Spinal cord (tissue), 10 donors: ENCODE measurements at places on chromosomes 3 and 15.
A peak's percentile ranks its signal among the peaks of the same experiment; 100 is the strongest.

DNA sequence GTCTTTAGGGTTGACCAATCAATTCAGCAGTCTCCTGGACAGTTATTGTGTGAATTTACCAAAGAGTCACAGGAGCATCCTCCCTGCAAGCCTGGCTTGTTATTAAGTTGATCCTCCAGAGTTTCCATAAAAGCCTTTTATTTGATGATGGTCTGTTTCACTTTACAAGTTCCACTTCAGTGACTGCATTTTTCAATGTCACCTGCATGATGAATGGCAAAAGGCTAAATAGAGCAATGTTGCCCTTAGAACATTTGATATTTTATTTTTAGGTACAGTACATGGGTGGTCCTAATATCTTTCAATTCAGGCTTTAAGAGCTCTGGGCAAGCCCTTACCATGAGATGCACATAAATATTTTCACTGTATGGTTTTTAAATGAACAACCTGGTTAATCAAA, 22.6 kb downstream of the GUCA1C start:
- no peaks in the 10 kb centered on the region for H3K36me3 ChIP-seq
- no peaks in the 10 kb centered on the region for H3K27me3 ChIP-seq
- no peak overlapping the region for H3K4me3 ChIP-seq
- no peak overlapping the region for H3K27ac ChIP-seq
- no peaks in the 10 kb centered on the region for H3K4me1 ChIP-seq

- H3K36me3 ChIP-seq: no peaks in the 10 kb centered on the region
- H3K4me1 ChIP-seq: peaks cover 26% of the 10 kb centered on the region
Observed at GRCh38 chr3:171458071-171458863, 1.9 kb downstream of the TNIK start.

GRCh38 chr15:41435037-41435786, 18.3 kb downstream of the RTF1 start:
- no peaks in the 10 kb centered on the region for H3K4me1 ChIP-seq
- DNase-seq: no peak
- no peak overlapping the region for H3K27ac ChIP-seq
- H3K4me3 ChIP-seq: no peak overlapping the region
- peaks cover 26% of the 10 kb centered on the region for H3K36me3 ChIP-seq
- H3K27me3 ChIP-seq: no peaks in the 10 kb centered on the region

DNA sequence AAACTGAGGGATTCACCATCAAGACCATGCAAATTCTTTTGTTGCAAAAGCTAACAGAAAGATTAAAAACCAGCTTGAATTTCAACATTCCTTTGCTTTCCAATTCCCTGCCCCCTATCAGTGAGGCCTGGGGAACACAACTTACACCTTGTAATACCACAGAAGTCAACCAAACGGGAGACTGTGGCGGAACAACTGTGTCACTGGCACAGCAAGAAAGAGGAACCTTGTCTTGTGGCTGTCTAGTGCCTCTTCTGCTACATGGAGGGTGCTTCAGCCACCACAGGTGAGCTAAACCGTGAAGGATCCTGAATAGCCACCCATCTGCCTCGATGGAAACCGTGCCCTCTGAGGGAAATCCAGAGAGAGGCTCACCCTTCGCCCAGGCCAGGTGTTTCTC, 11.4 kb downstream of the CCDC12 start:
- no peak for DNase-seq
- H3K4me1 ChIP-seq: peaks cover 24% of the 10 kb centered on the region
- H3K4me3 ChIP-seq: no peak overlapping the region
- peaks cover 17% of the 10 kb centered on the region for H3K36me3 ChIP-seq

DNA sequence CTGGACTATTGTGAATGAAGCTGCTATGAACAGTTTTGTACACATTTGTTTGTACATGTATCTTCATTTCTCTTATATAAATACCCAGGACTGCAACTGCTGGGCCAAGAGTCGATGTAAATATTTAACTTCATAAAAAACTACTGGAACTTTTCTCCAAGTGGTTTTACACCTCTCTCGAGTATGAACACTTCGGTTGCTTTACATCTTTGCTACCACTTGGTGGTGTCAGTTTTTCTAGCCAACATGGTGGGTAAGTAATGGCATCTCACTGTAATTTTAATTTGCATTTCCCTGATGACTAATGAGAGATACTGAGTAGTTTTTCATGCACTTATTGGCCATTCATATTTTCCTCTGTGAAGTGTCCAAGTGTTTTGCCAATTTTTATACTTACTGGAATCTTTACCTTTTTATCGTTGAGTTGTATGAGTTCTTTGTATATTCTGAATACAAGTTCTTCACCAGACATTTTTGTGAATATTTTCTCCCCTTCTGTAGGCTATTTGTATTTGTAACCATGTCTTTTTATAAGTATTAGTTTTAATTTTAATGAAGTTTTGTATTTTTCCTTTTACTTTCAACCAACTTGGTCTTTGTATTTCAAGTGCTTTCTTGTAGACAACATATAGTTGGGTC, 44.4 kb downstream of the PCOLCE2 start:
- no peaks in the 10 kb centered on the region for H3K4me1 ChIP-seq
- no peak overlapping the region for H3K27ac ChIP-seq
- DNase-seq: no peak
- H3K36me3 ChIP-seq: no peaks in the 10 kb centered on the region

DNA sequence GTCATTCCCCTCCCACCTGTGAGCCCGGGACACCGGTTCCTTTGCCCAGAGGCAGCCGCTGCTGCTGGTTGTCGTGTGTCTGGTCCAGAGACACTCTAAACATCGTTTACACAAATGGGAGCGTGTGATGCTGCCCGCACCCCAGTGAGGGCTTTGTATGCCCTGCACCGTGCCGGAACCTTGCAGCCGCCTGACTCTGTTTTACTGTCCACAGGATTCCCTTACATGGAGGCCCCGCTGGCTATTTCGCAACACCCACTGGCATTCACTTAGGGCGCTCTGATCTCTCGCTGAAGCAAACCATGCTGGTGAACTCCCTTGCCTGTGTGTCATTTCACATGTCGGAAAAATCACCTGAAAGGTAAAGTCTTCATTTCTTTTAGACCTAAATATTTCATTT, 100.8 kb upstream of the SLC6A6 start:
- peaks cover 22% of the 10 kb centered on the region for H3K4me1 ChIP-seq
- H3K4me3 ChIP-seq: no peak overlapping the region
- H3K36me3 ChIP-seq: no peaks in the 10 kb centered on the region
- no peak overlapping the region for H3K27ac ChIP-seq
- no peak for DNase-seq

GRCh38 chr3:29582273-29582672, 301.4 kb downstream of the RBMS3 start:
- DNase-seq: no peak
- H3K4me1 ChIP-seq: no peaks in the 10 kb centered on the region
- no peaks in the 10 kb centered on the region for H3K27me3 ChIP-seq
- H3K27ac ChIP-seq: no peak overlapping the region
- H3K4me3 ChIP-seq: no peak overlapping the region

GRCh38 chr15:57382215-57382614, 5.9 kb downstream of the CGNL1 start:
- peaks cover 33% of the 10 kb centered on the region for H3K4me1 ChIP-seq
- H3K36me3 ChIP-seq: no peaks in the 10 kb centered on the region
- peak; percentile 52 for DNase-seq
- no peak overlapping the region for H3K4me3 ChIP-seq
- H3K27me3 ChIP-seq: no peaks in the 10 kb centered on the region
- H3K27ac ChIP-seq: no peak overlapping the region

GRCh38 chr15:68441045-68441743, 9.2 kb upstream of the ITGA11 start:
- DNase-seq: no peak
- H3K4me3 ChIP-seq: no peak overlapping the region
- H3K4me1 ChIP-seq: no peaks in the 10 kb centered on the region
- no peak overlapping the region for H3K27ac ChIP-seq
- H3K36me3 ChIP-seq: no peaks in the 10 kb centered on the region
- no peaks in the 10 kb centered on the region for H3K27me3 ChIP-seq

DNA sequence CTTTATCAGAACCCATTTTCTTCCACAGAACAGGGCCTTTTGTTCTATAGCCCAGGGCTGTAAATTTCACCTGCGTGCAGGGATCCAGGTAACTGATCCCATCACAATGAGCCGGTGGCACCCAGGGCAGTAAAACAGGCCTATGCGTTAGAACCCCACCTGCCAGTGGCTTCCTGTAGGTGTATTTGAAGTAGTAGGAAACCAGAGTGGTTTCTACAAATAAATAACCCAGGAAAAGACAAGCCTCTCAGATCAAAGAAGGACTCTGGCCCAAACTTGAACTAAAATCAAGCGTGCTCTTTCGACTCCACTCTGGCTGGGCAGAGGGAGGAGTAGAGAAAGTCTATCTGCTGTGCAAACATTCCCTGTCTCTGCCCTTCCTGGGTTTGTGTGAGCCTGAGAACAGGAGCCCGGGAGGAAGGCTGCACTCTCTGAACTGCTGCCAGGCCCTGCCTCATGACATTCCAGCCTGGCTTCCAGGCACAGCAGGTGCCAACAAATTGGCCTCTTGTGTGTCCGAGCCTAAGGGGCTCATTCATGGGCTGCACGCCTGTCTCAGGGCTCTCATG, 77.7 kb downstream of the CEMIP start:
- peak; percentile 31 for DNase-seq
- H3K36me3 ChIP-seq: no peaks in the 10 kb centered on the region
- H3K27me3 ChIP-seq: no peaks in the 10 kb centered on the region
- H3K4me1 ChIP-seq: peaks cover 29% of the 10 kb centered on the region
- no peak overlapping the region for H3K4me3 ChIP-seq
- peak overlapping the region; percentile 55 for H3K27ac ChIP-seq

GRCh38 chr3:99938270-99938911, 120.7 kb downstream of the CMSS1 start:
- no peak overlapping the region for H3K4me3 ChIP-seq
- peak; percentile 59 for DNase-seq
- H3K36me3 ChIP-seq: no peaks in the 10 kb centered on the region
- no peaks in the 10 kb centered on the region for H3K4me1 ChIP-seq
- no peak overlapping the region for H3K27ac ChIP-seq

DNA sequence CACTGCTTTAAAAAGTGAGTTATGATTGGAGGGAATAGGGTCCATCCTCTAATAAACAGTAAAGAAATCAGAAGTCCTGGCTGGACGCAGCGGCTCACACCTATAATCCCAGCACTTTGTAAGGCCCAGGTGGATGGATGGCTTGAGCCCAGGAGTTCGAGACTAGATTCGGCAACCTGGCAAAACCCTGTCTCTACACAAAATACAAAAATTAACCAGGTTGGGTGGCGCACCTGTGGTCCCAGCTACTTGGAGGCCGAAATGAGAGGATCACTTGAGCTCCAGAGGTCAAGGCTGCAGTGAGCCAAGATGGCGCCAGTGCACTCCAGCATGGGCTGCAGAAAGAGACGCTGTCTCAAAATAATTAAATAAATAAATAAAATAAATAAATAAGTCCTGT, 171.2 kb downstream of the POTEB3 start:
- no peak overlapping the region for H3K27ac ChIP-seq
- H3K4me3 ChIP-seq: no peak overlapping the region
- H3K36me3 ChIP-seq: no peaks in the 10 kb centered on the region
- H3K27me3 ChIP-seq: no peaks in the 10 kb centered on the region
- DNase-seq: no peak
- no peaks in the 10 kb centered on the region for H3K4me1 ChIP-seq

DNA sequence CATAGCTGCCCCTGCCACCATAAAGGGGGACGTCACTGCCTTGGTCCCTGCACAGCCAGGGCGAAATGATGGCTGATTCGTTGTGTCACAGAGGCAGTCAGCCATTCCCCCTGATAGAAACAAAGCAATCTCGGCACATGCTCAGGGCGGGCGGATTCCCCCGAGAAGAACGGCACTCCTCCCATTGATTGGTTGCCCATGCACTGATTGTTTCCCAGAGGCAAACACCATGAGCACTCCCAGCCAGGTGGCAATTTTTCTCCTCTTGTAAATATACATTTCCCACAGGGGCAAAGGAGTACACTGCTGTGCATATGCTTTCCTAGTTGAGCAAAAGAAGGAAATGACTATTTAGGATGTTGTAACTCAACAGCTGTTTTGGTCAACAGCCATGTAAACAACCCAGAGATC, 56.5 kb downstream of the KY start:
- no peaks in the 10 kb centered on the region for H3K36me3 ChIP-seq
- H3K4me1 ChIP-seq: peaks cover 7% of the 10 kb centered on the region
- no peaks in the 10 kb centered on the region for H3K27me3 ChIP-seq
- no peak overlapping the region for H3K4me3 ChIP-seq
- no peak for DNase-seq
- no peak overlapping the region for H3K27ac ChIP-seq

- no peak overlapping the region for H3K27ac ChIP-seq
- H3K27me3 ChIP-seq: no peaks in the 10 kb centered on the region
- no peak for DNase-seq
- H3K4me1 ChIP-seq: no peaks in the 10 kb centered on the region
Observed at GRCh38 chr15:96122077-96123027, 208.1 kb upstream of the NR2F2 start.

DNA sequence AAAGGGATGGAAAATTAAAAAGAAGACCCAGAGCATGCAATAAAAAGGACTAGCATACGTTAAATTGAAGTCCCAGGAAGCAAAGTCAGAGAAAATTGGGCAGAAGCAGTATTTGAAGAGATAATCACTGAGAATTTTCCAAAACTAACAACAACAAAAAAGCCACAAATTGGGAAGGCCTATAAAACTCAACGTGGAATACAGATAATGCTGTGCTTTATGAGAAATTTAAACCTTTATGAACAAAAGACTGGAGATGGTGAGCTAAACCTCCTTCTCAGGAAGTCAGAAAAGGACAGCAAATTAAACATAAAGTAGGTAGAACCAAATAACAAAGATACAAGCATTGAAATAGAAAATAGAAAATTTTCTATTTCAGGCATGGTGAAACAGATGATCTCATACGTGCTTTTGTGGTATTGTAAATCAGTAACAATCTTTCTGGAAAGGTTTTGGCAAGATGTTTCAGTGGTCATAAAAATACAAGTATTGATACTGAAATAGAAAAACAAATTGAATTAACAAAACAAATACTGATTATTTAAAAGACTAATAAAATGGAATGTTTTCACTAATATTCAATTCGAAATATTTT, 55.6 kb downstream of the LYSMD4 start:
- no peak for DNase-seq
- H3K36me3 ChIP-seq: peaks cover 5% of the 10 kb centered on the region
- no peak overlapping the region for H3K4me3 ChIP-seq
- no peaks in the 10 kb centered on the region for H3K4me1 ChIP-seq

- H3K27me3 ChIP-seq: no peaks in the 10 kb centered on the region
- H3K27ac ChIP-seq: no peak overlapping the region
- H3K4me3 ChIP-seq: no peak overlapping the region
- DNase-seq: no peak
Observed at GRCh38 chr3:131403216-131403895, 21.8 kb downstream of the NUDT16 start.

GRCh38 chr3:196624067-196624790, 15.3 kb upstream of the NRROS start:
- no peak overlapping the region for H3K4me3 ChIP-seq
- DNase-seq: no peak
- no peaks in the 10 kb centered on the region for H3K36me3 ChIP-seq
- H3K27ac ChIP-seq: peak overlapping the region; percentile 69
